A549 treated with ZK216348 at 1 μM for 4 hours (cell line): ENCODE measurements at places on chromosomes 12 and 14. TPM values are rescaled to one million over a fixed set of nuclear protein-coding genes. Genes with fewer than 3 reads are reported as not detected.

ITGB7 gene
- 0.35 to 0.95 TPM (median 0.41 TPM) in 5 replicates for total RNA-seq

HOXC12 gene
- total RNA-seq: not detected in 5 replicates

AMDHD1 gene
- 1.9 to 2.4 TPM (median 2.3 TPM) in 5 replicates for total RNA-seq

GPR162 gene
- 0.39 to 0.87 TPM (median 0.56 TPM) in 5 replicates for total RNA-seq

ACOT6 gene
- not detected in 5 replicates for total RNA-seq

TAS2R9 gene
- not detected in 5 replicates for total RNA-seq

KRT83 gene
- total RNA-seq: 2.9 to 6.1 TPM (median 5.1 TPM) in 5 replicates

GSG1 gene
- total RNA-seq: 0.31 to 0.88 TPM (median 0.59 TPM) in 5 replicates

GPD1 gene
- total RNA-seq: 0.07 to 0.52 TPM (median 0.12 TPM) in 4 of 5 replicates, not detected in the other

MORN3 gene
- total RNA-seq: 0.11 to 0.33 TPM (median 0.15 TPM) in 4 of 5 replicates, not detected in the other

TAS2R30 gene
- not detected in 5 replicates for total RNA-seq

NXPH4 gene
- total RNA-seq: 2.7 to 6.3 TPM (median 5.1 TPM) in 5 replicates

ZDHHC17 gene
- total RNA-seq: 10.3 to 13.5 TPM (median 11.9 TPM) in 5 replicates

GRIP1 gene
- 1.4 to 6.6 TPM (median 4.4 TPM) in 5 replicates for total RNA-seq

MFAP5 gene
- 0.14 TPM in 1 of 5 replicates, not detected in the others for total RNA-seq

PKP2 gene
- 3.5 to 7.2 TPM (median 4.3 TPM) in 5 replicates for total RNA-seq

NUAK1 gene
- total RNA-seq: 7.2 to 8.8 TPM (median 8.5 TPM) in 5 replicates

LRRC43 gene
- total RNA-seq: 0.16 TPM in 1 of 5 replicates, not detected in the others
